Stimulated activated CD8-positive, alpha-beta memory T cell treated with anti-CD3 and anti-CD28 coated beads, Interleukin-7, amount 100 ng/mL, for 1 hour (primary cell): ENCODE measurements at places on chromosomes 2 and 18.

DNA sequence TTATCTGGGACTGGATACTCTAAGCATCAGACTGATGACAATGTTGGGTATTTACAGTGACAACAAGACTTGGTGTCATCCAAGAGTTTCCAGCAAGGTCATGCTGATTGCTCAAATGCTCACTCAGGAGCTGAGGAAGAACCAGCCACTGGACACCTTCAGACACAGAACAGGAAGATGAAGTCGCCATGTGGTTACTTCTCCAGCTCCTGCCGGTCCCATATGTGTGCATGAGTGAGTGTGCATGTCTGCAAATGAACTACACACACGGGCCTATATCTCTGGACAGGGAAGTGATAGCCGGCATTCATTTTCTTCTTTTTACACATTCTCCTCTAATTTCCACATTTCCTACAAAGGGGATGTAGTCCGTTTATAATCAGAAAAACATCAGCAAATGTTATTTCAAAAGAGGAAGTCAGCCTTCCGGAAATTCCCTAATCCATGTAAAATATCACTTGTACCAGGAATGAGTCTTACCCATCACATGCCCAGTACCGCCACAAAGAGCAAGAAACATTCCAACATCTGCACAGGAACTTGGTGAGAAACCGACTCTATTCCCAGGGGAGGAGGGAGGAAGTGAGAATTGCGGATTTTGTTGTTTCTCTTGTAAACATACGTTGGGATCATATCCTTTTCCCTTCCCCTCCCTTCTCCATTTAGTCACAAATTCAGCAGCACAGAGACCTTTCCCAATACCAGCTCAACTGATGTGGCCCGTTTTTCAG, 10.8 kb downstream of the RFX8 start:
- DNase-seq = no peak

DNA sequence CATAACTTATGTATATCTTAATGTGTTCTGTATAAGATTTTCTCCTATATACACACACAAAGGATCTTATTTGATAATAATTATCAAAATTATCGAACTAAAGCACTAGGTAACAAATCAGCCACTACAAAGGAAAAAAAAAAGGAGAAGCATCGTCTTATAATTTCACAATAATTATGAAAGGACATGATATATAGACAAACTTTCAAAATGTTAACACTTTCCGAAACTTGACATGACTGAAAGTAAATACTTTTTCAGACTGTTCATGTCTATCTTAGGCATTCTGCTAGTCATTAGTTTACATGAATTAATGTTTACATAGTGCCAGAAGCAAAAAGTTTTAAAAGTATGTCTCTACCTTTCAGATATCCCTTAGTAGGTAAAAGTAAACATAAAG, 7.3 kb upstream of the NR4A2 start:
- no peak for DNase-seq

DNA sequence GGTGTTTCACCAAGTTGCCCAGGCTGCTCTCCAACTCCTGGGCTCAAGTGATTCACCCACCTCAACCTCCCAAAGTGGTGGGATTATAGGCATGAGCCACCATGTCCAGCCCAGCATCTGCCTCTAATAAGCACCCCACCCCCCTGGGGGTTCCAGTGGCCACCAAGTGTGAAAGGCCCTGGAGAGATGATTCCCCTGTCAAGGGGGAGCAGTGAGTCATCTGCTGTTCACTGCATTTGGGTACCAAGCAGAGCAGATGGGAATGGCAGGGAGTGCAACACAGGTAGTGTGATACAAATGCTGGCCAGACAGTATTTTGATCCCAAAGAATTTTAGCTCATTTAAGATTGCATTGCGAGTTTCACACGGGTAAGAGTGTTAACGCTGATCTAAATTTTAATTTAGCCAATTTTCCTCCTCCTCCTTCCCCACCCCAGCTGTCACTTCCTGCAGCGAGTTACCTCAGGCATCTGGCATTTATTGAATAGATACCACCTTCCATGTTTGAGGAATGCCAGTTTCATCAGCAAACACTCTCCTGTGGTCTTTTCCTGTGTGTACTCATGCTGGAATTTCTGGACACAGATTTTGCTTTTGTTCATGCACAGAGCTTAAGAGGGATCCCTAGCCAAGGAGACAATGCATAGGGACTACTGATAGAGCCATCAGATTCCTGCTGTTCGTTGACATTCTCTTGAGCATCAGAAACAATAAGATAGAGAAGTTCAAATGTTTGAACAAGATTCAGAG, 32.4 kb upstream of the NCK2 start:
- DNase-seq = no peak

GRCh38 chr2:54514822-54515569, 58.9 kb downstream of the SPTBN1 start:
- no peak for DNase-seq

DNA sequence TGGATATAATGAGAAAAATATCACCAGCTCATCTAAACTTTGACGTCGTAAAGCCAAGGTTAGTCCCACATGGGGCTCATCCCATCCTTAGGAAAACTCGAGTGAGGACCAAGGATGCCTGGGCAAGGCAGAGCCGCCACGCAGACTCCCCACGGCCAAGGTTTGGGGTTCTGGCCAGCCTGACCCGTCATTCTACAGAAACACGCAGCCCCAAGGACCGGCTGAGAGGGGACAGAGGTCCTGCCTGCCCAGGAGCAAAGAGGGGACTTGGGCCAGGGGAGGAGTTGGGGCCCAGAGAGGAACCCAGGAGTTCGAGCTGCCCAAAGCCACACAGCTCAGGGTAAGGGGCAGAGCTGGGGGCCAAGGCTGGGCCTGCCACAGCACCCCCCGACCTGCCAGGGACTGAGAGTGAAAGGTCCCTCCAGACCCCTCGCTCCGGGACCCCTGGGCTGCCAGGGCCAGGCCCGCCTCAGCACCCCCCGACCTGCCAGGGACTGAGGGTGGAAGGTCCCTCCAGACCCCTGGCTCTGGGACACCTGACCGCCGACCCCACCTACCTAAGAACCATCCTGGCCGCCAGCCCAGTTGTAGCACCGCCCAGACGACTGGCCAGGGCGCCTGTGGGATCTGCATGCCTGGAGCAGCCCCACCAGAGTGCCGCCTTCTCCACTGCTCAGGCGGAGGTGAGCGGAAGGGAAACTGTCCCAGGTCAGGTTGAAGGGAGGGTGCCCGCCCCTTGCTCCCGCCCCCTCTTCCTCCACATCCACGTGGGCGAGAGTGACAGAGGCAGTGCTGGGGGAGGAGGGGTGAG, at the start of gene PDCD1:
PDCD1 (minus strand) TSS at position 689 of the 811 bp plus-strand sequence; CDS start at position 633, 56 bp downstream.
- DNase-seq = no peak

DNA sequence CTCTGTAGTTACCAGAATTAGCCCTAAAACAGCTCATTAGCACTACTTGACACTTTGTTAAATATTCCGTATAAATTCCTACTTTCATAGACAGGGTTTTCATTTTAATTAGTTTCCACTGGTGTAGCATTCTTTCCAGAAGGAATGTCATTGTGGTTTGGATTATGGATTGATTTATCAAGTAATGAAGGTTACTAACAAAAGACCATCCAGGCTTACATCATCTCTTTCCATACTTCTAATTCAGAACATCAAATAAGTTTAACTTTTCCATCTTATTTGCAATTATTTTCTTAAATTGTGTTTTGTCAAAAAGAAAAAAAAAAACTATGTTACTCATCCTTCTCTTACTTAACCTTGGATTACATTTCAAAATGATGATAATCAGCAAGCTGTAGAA, 231.8 kb upstream of the SPOPL start:
- no peak for DNase-seq

GRCh38 chr2:146853741-146854444, 990.9 kb upstream of the ACVR2A start:
- DNase-seq = no peak

DNA sequence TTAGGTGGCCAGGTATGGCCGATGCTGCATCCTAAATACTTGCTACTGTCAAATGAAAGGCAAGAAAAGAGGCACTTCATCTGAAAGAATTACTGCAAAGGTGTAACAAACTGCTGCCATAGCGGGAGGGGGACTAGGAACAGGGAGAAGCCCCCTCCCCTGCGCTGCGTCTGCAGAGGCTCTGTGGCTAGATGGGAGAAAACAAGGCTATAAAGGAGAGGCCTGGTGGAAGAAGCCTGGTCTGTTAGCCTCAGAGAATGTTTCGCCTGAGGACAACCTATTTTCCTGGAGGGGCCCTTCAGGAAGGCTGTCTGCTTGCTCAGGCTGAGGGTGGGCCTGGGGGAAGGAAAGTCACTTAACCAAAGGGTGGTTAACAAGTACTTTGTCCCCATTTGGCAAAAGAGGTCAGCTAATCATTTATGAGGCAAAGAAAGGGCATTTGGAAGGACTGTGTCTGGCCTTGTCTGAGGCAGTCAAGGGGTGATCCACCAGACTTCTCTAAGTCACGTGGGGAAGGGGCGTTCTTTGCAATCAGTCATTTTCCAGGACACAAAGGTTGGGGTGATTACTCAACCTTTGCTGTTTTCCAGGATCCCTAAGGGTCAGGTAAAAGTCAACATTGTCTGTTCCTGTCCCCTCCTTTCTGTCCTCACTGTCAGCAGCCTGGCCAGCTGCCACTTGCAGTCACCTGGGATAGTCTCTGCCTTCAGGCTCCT, 103.0 kb upstream of the TMEM200C start:
- no peak for DNase-seq

DNA sequence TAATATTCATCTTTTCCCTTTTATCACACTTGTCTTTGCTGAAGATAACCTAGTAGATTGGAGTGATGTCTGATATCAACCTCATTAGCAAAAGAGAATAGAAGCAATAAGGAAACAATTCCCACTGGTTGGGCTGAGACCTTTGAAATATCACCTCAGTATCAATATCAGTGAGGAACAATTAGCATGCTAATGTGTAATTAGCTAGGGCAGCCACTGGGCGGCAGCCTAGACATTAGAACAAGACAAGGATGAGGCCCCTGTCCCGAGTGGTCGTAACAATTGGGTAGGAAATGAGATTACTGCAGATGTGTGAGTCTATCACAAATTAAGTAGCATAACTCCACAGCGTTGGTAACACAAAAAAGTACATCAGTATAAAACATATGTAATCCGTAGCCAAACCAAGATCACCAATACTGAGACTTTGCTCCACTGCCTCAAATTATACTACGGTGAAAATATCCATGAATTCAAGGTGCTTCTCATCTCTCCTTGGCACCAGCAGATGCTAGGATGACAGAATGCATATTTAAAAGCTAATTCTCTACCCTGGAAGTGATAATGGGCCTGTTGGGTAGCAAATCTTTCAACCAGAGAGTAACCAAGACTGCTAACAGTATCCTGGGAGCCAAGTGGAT, 99.1 kb downstream of the ALPK2 start:
- peak; percentile 50 for DNase-seq

DNA sequence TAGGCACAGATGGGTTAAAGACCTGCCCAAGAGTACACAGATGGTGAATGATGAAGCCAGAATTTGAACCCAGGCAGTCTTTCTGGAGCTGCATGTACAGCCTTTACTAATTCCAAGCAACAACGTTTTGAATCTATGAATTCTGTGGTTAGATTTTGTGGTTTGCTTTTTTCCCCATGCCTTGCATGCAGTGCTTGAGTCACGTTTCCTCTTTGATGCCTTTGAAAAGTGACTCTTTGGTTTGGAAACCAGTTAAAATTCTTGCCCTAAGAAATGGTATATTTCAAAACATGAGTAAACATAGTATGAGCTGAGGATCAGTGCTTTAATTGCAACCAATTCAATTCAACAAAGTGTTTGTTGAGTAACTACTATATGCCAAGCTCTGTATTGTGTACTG, 48.2 kb upstream of the PPM1B start:
- DNase-seq = no peak

DNA sequence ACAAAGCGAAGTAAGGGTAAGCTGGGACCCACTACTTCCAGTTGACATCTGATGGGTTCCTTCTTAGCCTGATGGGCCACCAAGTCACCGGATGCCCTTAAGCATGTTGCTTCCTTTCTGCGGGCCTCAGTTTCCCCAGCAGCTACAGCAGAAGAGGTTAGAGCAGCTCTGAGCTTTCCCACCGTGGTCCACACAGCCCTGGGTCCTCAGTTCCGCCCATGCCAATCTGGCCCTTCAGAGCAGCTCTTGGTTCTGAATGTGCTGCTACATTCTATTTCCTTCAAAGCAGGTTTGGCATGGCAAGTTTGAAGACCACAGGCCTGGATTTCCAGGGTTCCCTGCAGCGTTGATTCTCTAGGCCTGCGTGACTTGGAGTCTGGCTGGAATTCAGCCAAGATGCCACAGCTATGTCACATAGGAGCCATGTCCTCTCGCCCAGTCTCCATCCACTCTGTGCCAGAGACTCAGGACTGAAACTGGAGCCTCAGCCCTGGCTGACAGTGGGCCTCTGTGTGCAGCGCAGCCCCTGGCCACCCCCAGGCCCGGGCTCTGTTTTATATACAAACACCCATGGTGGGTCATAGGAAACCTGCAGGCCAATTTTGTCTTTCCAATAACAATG, 79.6 kb downstream of the TFCP2L1 start:
- DNase-seq = no peak

- no peak for DNase-seq
Measured at GRCh38 chr2:1758774-1759610, 14.7 kb upstream of the PXDN start.

- DNase-seq = no peak
Measured at GRCh38 chr18:31430554-31430953, 17.0 kb upstream of the DSG3 start.
